ENCODE measurements at places on chromosomes 4 and X.

- no peak for DNase-seq
- H3K4me3 ChIP-seq, result no peak overlapping the region
Measured at GRCh38 chr4:174312993-174313392, 29.3 kb downstream of the CEP44 start.

DNA sequence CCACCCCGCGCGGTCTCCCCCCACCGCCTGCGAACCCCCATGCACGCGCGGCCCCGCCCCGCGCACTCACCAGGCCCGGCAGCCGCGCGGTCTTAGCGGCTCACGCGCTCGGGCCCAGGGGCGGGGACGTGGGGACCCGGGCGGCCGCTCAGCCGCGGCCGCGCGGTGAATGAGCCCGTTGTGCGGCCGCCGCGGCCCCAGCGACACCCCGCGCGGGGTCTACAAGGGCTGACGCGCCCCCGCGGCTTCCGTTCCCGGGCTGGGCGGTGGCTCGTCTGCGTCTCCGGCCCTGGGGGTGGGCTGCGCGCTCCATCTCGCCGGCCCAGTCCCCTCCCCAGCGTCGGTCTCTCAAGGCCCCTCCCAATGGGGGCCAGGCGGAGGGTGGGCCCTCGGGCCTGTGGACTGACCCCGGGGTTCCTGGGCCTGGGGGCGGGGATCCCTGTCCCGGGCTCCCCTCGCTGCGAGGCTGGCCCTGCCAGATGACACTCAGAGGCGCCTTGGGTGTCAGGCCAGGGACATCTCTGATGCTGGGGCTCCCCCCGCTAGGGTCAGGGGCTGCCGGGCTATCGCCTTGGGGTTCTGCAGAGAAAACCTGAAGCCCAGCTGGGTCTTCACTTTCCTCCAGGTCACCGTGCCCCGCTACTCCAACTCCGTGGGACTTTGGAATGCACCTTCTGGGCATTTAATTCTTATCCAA, 4.3 kb upstream of the SLC26A1 start:
- H3K4me1 ChIP-seq, result peaks cover 2% of the 10 kb centered on the region
- no peak overlapping the region for H3K4me3 ChIP-seq
- H3K27ac ChIP-seq, result no peak overlapping the region
- DNase-seq, result no peak
- H3K36me3 ChIP-seq, result no peaks in the 10 kb centered on the region

DNA sequence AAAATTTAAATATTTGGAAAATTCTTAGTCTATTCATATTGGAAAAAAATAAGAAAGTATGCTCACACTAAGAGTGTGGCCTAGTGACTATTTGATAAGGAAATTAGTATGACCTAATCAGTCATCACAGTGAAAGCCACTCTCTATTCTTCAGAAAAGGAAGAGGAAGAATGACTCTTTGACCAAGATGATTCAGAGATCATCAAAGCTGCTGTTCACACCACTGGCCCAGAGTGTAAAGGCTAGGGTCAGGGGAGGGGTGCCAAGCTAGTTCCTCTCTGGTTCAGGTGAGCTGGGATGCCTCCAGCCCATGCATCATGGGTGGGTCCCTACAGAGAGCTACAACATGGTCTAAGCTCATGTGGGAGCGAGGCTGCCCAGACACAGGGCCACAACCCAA, 396.9 kb upstream of the NDST3 start:
- H3K36me3 ChIP-seq, result no peaks in the 10 kb centered on the region
- no peaks in the 10 kb centered on the region for H3K27me3 ChIP-seq
- no peak overlapping the region for H3K27ac ChIP-seq
- peaks cover 16% of the 10 kb centered on the region for H3K4me1 ChIP-seq
- no peak overlapping the region for H3K4me3 ChIP-seq
- no peak for DNase-seq

DNA sequence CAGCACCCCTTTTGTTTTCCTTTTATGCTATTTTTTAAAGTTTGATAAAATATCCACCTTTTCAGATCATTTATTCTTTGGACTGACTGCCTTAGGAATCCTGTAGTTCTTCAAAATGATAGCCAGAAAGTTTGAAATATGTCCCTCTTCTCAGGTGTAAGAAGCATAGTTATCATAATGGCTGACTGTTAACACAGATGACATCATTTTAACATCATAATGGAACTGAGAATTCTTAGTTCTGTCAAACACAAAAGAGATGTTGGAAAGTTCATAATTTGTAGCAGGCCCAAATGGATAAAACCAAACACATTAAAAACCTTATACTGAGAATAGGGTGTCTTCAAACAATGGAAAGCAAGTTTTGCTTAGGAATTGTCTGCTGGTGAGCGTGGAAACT, 1254.4 kb downstream of the ADGRL3 start:
- no peaks in the 10 kb centered on the region for H3K27me3 ChIP-seq
- H3K36me3 ChIP-seq, result no peaks in the 10 kb centered on the region
- DNase-seq, result no peak
- H3K4me1 ChIP-seq, result peaks cover 1% of the 10 kb centered on the region

DNA sequence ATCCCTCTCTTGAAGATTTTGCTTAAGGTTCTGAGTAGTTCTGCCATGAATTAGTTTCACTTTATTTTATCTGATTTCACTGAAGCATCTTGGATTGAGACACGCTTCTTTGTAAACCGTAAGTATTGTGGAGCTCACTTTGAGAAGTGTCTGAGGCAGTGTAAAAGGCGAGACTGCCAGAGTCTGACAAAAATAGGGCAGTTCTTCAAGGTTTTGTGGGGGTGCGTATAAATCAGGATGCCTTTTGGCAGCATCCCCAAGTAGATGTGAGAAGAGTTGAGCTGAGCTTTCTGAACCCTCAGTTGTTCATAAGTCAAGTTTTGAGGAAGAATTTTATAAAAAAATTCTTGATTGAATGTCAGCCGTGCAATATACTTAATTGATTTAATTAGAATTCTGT, 76.3 kb downstream of the RBPJ start:
- no peak for DNase-seq
- no peaks in the 10 kb centered on the region for H3K27me3 ChIP-seq
- H3K36me3 ChIP-seq, result peaks cover 27% of the 10 kb centered on the region
- no peak overlapping the region for H3K27ac ChIP-seq
- H3K4me1 ChIP-seq, result peaks cover 3% of the 10 kb centered on the region
- H3K4me3 ChIP-seq, result no peak overlapping the region

DNA sequence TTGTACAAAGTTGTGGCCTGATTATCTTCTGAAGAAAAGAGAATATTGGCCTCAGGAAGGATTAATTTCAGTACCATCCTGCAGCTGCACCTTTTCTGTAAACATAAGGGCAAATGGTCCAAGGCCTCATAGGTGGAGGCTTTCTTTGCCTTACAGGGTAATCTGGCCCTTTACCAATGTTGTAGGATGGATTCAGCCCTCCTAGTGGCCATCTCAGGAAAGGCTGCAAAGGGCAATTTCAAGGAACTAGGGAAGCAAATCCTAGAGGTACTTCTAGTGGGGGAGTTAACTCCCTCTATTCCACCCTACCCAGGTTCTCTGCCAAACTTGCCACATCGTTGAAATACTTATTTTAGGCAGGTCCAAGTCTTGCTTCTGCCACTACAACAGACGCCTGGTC, 57.6 kb downstream of the UGT2B11 start:
- H3K27ac ChIP-seq, result no peak overlapping the region
- DNase-seq, result no peak
- H3K4me3 ChIP-seq, result no peak overlapping the region
- H3K27me3 ChIP-seq, result no peaks in the 10 kb centered on the region
- H3K36me3 ChIP-seq, result no peaks in the 10 kb centered on the region

DNA sequence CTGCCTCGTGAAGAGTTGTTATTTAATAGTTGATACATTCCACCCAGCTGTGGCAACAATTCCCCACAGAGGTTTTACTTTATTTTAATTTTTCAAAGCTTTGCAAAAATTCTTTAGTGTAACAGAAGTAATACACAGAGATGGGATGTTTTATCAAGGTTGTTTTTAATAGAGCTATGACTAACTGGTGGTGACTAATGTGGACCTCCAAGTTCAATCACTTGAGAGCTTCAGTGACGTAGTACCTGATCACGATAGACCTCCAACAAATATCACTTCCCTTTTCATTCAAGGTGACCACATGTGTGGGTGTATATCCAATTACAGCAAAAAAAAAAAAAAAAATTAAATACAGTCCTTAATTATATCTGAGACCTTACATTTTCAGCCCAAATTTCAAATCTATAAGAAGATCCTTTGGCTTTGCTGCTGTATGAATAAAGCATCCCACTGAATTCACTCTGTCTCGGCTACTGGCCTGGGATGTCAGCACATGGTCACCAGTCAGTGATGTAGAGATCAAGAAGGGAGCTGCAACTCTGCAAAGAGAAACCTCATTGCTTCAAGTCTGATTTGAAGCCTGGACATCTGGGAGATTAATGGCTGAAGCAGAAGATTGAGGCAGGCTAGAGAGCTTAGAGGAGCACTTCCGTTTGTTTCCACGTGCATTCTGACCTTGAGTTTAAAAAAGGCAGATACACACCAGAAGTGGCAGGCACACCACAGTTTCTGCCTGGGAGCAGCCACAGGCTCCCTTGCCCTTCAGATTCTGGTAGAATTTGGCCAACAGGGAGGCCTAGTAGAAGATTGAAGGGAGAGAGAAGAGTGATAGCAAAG, 345.9 kb upstream of the NOCT start:
- no peak overlapping the region for H3K4me3 ChIP-seq
- no peaks in the 10 kb centered on the region for H3K36me3 ChIP-seq
- H3K27ac ChIP-seq, result no peak overlapping the region
- H3K27me3 ChIP-seq, result peaks cover 3% of the 10 kb centered on the region
- peaks cover 26% of the 10 kb centered on the region for H3K4me1 ChIP-seq
- DNase-seq, result no peak

- no peaks in the 10 kb centered on the region for H3K4me1 ChIP-seq
- no peaks in the 10 kb centered on the region for H3K36me3 ChIP-seq
- no peak overlapping the region for H3K27ac ChIP-seq
Measured at GRCh38 chrX:139091066-139091465, 379.5 kb upstream of the FGF13 start.

DNA sequence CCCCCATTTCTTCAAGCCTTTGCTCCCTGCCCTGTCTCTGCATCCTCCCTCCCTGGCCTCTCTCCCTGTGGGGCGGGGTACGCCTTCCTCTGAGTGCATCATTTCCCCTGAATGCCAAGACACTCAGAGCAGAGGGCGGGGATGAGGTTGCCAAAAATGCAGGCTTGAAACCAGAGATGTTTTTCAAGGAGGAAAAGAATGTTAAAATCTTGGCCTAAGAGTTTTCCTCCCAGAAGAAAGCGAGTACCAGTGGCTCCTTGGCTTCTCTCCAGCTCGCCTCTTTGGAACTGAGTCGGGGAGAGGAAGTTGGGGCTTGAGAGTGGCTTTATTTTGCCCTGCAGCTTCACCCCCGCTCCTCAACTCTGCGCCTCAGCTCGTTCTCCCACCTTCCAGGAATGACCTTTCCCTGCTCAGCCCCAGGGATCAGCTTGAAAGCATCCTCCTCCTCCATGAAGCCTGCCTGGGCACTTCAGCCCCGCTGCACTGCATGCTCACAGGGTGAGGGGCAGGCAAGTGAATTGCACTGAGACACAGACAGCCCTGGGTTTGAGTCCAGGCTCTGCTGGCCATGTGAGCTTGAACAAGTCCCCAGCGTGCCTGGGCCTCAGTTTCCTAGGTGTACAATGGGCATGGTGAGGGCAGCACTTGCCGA, 57.5 kb upstream of the SORCS2 start:
- no peak for DNase-seq
- no peaks in the 10 kb centered on the region for H3K36me3 ChIP-seq
- H3K27me3 ChIP-seq, result peaks cover 2% of the 10 kb centered on the region
- H3K27ac ChIP-seq, result no peak overlapping the region
- peaks cover 33% of the 10 kb centered on the region for H3K4me1 ChIP-seq

DNA sequence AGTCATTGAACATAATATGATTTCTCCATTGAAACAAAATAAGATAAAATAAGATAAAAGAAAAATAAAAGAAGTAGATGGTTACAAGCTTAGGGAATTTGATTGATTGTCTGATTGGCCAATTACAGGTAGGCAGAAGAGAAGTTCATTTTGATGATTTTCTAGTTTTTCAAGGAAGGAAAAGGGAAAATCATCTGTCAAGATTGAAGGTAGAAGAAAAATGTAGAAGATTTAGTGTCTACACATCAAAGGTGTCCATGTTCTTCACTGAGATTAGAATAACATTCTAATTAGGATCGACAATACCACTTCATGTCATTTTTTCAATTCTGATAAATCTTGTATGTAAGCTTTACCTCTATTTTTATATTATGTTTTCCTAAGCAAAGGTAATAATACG, 489.1 kb downstream of the PCDH18 start:
- H3K27me3 ChIP-seq, result no peaks in the 10 kb centered on the region
- no peaks in the 10 kb centered on the region for H3K36me3 ChIP-seq
- no peak overlapping the region for H3K27ac ChIP-seq
- no peak overlapping the region for H3K4me3 ChIP-seq

DNA sequence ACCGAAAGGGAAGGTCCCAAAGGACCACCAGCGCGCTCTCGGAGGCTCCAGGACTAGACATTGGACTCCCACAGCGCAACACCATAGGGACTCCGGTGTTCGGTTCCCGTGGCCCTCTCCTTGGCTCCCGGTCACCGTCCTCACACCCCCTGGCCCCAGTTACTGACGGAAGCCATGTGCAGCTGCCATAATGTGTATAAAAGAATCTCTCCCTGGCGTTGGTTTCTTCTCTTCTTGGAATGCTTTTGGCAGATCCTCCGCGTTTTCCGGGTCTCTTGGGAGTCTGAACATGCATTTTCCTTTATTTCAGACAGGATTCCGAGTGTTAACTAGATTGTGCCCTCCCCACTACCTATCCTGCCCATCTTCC, 69.8 kb downstream of the FBXO8 start:
- H3K4me1 ChIP-seq, result peaks cover 61% of the 10 kb centered on the region
- no peaks in the 10 kb centered on the region for H3K36me3 ChIP-seq
- H3K27me3 ChIP-seq, result peaks cover 89% of the 10 kb centered on the region
- DNase-seq, result no peak
- peak overlapping the region; percentile 68 for H3K4me3 ChIP-seq

DNA sequence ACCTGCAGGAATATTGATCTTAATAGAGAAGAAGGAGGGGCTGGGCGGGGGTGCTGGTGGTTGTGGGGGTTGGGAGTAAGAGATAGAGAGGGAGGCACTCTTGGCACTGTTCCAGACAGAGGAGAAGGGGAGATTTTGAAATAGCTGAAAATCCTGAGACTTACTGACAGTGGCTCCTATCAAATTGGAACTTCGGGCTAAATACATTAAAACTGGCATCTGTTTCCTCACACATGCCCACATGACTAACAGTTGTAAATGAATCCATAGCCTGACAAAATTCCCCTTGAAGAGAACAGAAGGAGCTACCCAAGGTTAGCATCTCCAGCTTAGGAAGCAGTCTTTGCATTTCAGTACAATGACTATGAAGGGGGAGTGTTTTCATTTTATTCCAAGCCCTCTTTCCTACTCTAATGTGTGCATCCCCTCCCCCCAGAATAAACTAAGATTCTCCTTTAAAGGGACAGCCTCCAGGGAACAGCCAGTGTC, 1.4 kb downstream of the DCX start:
- no peaks in the 10 kb centered on the region for H3K27me3 ChIP-seq
- no peak overlapping the region for H3K27ac ChIP-seq
- no peak for DNase-seq
- H3K4me1 ChIP-seq, result peaks cover 21% of the 10 kb centered on the region
- H3K4me3 ChIP-seq, result peak overlapping the region; percentile 54
